ENCODE measurements at places on chromosomes 5 and 9.

GRCh38 chr9:100472788-100473275, at the start of gene TMEFF1:
TSS of gene TMEFF1 (plus strand) at chr9:100473149. CDS start at chr9:100473545, 396 bp downstream.
- DNase-seq: peak; percentile 31

DNA sequence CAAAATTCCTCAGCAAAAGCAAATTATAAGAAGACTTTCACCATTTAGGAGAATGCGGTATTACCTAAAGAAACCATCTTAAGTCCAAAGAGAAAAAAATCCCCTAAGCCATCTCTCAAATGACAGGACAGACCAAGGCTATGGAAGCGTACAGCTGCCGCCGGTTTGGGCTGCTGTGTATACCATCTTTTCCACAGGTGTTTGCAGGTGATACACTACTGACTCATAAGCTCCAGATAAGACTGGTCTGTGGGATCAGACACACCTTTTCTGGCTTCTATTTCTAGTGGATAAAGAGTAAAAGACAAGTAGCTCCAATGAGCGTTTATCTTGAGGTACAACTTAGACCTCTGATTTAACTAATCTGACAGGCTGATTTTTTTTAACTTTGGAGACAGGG, 7.7 kb downstream of the CDKN2AIPNL start:
- no peak for DNase-seq

DNA sequence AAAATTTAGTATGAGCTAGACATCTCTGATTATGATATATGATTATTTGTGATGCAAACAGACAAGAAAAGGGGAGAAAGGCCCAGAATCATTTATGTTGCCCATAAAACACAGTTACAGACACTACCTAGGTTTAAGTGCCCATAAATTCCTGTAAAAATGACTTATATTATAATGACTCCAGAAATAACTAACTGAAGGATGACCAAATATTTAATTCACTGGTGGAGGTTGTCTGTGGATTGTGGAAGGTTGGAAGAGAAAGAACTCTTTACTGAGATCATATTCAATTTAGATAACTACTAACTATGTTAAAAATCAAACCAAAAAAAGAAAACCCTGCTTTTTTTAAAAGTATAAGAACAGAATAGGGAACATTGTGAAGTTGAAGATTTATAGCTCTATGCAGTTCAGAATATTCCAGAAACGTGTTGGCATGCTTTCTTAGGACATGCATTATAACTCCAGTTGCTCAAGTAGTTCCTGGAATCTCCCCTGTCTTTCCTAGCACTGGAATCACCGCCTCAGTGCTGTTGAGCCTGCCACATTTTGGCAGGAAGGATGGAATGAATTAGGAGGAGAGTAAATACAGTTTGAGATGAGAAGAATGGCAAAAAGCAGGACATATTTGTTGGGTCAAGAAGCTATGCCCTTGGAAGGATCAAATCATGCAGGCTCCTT, 72.0 kb upstream of the PAPPA start:
- no peak for DNase-seq

DNA sequence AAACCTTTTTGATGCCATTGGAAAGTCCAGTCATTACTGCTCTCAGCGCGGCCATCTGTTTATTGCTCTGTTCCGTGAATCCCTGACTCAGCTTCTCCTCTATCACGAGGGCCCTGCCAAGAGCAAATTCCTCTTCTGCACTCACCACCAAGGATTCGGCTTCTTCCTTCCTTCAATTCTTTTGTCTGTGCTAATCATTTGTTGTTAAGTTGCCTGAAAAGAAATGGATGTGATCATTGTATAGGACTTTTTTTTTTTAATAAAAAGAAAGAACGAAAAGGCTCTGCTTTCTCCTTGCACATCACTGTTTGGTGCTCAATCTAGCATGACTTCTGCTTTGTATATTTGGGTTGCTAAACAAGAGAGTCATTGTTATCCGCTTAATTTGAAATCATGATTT, 128.7 kb upstream of the PIK3R1 start:
- DNase-seq: no peak

DNA sequence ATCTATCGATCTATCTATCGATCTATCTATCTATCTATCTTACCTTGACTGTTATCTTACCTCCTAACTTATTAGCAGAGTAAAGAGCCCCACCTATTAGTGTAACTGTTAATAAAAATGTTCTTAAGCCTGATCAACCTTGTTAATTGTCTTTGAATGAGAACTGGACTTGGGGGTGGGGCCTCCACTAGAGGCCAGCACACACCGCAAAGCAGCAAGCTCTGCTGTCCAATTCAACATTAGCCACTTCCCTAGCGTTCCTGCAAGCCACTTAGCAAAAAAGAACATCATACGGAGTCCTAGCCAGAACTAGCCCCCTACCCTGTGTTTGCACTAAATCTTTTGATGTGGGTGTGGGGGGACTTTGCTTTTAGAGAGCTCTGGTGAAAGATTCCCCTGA, 515.8 kb downstream of the KDM4C start:
- DNase-seq: no peak

- DNase-seq: no peak
These were observed 132.5 kb downstream of the GPBP1 start for GRCh38 chr5:57306359-57306758.

DNA sequence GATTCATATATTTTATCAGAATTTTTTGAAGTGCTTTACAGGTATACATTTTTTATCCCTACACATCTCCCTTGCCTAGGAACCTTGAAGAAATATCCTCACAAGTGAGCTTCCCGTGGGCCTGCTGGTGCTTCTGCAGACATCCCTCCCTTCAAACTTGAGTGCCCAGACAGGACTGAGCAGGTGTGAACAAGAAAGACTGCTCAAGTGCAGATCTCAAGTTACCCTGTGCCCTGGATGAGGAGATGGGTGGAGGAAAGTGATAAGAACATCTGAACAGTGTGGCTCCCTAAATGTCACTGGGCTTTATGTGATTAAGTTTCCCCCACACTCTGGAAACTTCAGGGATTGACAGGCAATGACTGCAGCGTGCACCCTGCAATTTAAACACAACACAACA, 209.8 kb downstream of the TLE1 start:
- no peak for DNase-seq

GRCh38 chr5:360257-361027, 38.9 kb downstream of the AHRR start:
- DNase-seq: no peak

GRCh38 chr5:12017007-12017406, 112.8 kb upstream of the CTNND2 start:
- DNase-seq: no peak

Data from iPS DF 6.9 (cell line).